ENCODE measurements at places on chromosomes 3 and 15. TPM values are rescaled to one million over a fixed set of nuclear protein-coding genes. Genes with fewer than 3 reads are reported as not detected.

GRCh38 chr3:58494107-58494506 lies 2.2 kb downstream of the KCTD6 start:
- DNase-seq, result no peak

- DNase-seq, result no peak
These were observed 24.9 kb upstream of the KBTBD12 start for GRCh38 chr3:127889976-127890650.

GRCh38 chr15:68638953-68639515 lies 60.2 kb downstream of the CORO2B start:
- no peak for DNase-seq

- no peak for DNase-seq
These were observed 65.4 kb downstream of the FBN1 start for GRCh38 chr15:48579945-48580671.

GRCh38 chr15:58873267-58873666 lies 60.2 kb downstream of the SLTM start:
- no peak for DNase-seq

DNA sequence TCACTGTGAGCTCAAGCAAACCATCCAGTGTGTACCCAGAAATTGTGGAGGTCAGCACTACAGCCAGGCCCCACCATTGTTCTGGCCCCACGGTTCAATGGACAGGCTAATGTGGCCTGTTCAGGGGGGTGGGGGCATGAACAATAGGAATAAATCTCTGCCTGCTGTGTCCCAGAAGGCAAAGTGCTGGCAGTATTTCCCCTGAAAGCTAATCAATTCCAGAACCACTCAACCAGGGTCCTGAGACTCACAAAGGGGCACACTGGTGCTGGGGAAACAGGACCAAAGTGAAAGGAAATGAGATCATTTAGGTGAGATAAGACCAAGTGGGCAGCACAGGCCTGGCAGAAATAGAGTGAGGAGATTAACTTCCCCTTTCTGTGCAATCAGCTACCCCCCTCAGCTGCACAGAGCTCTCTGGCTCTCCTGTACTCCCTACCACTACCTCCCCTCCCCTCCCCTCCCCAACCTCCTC lies 11.5 kb downstream of the CRYGS start:
- no peak for DNase-seq

DNA sequence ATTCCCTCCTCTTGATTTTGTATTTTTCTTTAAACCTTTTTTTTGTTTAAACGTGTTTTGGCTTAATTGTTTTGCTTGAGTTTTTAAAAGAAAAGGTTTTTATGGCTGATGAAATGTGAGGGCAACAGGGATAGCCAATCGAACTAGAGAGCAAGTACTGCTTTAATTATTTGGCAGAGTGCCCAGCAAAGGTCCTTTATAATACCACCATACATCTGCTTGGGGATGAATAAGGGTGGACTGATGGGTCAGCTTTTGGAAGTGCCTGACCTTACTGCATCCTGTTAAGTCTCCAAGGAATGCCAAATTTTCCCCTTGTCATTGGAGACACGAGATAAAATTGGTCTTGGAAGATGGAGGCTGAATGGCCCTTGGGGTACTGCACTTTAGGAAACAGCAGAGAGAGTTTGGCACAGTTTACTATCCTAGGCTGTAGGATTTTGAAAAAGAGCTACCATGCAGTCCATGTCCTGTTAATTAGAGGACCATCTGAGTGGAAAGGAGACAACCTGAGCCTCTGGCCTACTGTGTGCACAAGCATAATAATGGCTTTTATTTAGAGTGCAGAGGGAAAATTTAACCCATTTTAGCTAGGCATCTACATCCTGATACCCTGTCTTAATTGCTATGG lies 19.8 kb upstream of the MTHFS start:
- DNase-seq, result no peak

The HYAL1 gene
- polyA plus RNA-seq, result 5.6 TPM

The FANCD2OS gene
- polyA plus RNA-seq, result not detected

The TUSC7 gene
- not detected for polyA plus RNA-seq

The MYRIP gene
- polyA plus RNA-seq, result 2.2 TPM

All from left renal pelvis (tissue), 4 donors.